NAMALWA (cell line): ENCODE measurements at places on chromosomes 7 and 10.

DNA sequence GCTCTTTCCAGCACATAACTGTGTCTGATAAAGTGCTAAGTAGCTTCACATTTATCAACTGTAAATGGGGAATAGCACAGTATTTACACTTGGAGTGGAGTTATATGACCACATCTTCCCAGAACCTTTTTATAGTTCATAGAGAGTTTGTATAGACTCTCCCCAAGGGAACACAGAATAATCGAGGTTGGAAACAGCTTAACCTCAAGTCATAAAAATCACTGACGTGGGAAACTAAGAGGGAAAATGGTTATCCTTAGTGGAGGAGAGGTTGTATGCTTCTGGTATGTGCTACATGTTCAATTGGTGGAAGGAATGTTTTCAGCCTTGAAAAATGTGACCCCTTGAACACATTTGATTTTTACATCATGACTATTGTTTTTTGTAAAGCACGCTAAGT, 167.9 kb upstream of the KIAA1217 start:
- no peak for DNase-seq

GRCh38 chr10:43236176-43236850, 30.6 kb downstream of the RASGEF1A start:
- no peak for DNase-seq

DNA sequence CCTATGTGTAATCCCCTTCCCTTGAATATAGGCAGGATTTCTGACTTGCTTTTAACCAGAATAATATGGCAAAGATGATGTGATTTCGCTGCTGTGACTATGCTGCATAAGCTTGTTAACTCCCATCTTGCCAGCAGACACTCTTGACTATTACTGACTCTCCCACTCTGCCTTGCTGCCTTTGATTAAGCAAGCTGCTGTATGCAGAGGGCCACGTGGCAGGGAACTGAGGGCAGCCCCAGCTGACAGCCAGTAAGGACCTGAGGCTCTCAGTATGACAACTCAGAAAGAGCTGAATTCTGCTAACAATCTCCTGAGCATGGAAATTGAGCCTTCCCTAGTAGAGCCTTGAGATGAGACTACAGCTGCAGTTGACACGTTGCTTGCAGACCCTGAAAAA, 279.4 kb upstream of the CACNA2D1 start:
- no peak for DNase-seq

DNA sequence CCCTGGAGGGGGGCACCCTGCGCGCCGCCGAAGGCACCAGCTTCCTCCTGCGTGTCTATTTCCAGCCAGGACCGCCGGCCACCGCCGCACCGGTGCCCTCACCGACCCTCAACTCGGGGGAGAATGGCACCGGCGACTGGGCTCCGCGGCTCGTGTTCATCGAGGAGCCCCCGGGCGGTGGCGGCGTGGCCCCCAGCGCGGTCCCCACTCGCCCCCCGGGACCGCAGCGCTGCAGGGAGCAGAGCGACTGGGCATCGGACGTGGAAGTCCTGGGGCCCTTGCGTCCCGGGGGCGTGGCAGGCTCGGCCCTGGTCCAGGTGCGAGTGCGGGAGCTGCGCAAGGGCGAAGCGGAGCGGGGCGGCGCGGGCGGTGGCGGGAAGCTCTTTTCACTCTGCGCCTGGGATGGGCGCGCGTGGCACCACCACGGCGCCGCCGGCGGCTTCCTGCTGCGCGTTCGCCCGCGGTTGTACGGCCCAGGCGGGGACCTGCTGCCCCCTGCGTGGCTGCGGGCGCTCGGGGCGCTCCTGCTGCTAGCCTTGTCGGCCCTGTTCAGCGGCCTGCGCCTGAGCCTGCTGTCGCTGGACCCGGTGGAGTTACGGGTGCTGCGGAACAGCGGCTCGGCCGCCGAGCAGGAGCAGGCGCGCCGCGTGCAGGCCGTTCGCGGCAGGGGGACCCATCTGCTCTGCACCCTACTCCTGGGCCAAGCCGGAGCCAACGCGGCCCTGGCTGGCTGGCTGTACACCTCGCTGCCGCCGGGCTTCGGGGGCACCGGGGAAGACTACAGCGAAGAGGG, 594 bp downstream of the CNNM1 start:
- no peak for DNase-seq

- DNase-seq: no peak
Measured at GRCh38 chr7:157662110-157662791, 325.4 kb downstream of the DNAJB6 start.

- no peak for DNase-seq
Measured at GRCh38 chr10:33217854-33218253, 116.6 kb downstream of the NRP1 start.

DNA sequence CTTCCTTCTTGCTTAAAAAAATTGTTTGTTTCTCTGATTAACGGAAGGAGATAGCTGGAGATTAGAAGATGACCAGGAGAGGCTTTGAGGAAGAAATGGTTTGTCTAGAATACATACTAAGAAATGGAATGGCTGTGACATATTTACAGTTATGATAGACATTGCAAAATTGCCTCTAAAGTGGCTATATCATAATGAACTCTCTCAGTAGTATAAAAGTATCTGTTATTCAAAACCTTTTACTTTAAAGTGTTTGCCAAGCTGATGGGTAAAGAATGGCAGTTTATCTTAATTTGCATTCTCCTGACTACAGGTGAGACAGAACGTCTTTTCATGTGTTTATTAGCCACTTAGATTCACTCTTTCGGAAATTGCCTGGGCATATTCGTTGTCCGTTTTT, 28.7 kb downstream of the LRGUK start:
- no peak for DNase-seq

- no peak for DNase-seq
Measured at GRCh38 chr10:92816091-92816531, 32.2 kb upstream of the EXOC6 start.

- DNase-seq: no peak
Measured at GRCh38 chr10:24561453-24561852, 162.2 kb downstream of the ARHGAP21 start.
